ENCODE measurements at places on chromosomes 3 and 15.

GRCh38 chr3:143771258-143771657, 77.0 kb downstream of the SLC9A9 start:
- no peak for DNase-seq

DNA sequence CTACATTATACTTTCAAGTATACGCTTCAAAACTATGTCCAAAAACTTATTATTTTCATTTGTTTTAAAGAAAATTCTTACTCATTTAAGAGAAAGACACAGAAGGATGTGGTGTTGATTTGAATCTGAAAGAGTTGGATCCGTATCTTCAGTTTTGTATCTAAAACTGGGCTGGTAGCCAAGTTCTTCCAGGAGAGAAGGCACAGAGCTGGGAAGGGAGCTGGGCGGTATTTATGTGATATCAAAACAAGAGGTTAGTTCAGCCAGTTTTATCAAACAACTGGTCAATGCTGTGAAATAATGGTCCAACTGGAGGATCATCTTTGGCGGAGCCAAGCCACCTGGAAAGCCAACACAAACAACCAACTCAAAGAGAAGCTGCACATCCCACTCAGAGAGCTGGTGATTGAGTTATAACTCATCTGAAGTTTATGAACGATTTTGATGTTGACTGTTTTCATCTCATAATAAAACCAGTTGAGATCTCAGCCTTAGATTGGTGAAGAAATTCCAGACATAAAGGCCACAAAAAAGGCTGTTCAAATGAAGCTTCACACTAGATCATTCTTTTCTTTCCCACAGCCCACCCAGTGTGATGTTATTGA, 489.6 kb upstream of the RASGRP1 start:
- no peak for DNase-seq

DNA sequence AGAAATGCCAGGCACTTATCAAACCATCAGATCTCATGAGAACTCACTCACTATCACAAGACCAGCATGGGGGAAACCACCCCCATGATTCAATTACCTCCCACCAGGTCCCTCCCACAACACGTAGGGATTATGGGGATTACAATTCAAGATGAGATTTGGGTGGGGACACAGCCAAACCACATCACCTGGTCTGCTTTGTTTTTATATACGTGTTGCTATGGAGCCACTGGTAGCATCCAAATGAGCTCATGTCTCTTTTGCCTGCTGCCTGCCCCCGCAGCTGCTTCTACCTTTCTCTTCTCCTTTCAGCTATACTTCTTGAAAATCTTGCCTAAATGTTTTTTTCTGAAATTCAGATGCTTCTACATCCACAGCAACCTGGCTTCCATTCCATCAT, 26.8 kb upstream of the PCOLCE2 start:
- DNase-seq, result no peak

DNA sequence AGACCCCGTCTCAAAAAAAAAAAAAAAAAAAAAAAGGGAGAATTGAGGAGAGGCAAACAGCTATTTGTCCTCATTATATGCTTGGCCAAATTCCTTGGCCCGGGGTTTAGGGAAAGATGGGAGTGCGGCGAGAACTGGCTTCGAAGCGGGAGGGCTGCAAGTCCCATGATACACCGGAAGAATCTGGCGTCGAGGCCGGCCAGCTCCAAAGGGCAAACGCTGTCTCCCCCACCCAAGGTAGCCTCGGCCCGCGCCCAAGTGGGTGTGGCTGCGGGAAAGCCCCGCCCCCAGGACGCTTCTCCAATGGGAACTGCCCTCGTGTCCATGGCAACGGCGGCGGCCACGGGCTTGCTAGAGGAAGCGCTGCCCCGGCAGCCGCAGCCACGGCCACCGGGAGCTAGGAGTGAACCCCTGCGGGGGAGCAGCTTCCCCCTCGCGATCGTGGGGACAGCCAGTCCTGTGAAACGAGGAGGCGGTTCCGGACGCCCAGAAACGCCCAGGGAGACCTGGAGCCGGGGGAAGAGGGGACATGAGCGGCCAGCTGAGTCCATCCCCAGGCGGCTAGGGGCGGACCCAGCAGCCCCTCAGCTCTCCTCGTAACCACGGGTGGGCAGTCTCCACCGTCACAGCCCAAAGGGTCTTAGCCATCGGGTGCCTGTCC, at the start of gene TTLL13:
TSS of gene TTLL13 (plus strand) at position 354 of the 661 bp plus-strand sequence. CDS start 1,075 bp downstream, outside the sequence.
- peak; percentile 83 for DNase-seq

Data from astrocyte of the spinal cord (primary cell).